ENCODE measurements at places on chromosomes 4 and X. TPM values are rescaled to one million over a fixed set of nuclear protein-coding genes. Genes with fewer than 3 reads are reported as not detected.

GAGE12J gene
- not detected for total RNA-seq

EFHC2 gene
- 0.77 TPM for total RNA-seq

SSX2B gene
- not detected for total RNA-seq

PDZD4 gene
- 0.26 TPM for total RNA-seq

P2RY4 gene
- total RNA-seq = under 0.01 TPM

Measured in fibroblast of lung (primary cell).